ENCODE measurements at places on chromosomes 5 and 9.

DNA sequence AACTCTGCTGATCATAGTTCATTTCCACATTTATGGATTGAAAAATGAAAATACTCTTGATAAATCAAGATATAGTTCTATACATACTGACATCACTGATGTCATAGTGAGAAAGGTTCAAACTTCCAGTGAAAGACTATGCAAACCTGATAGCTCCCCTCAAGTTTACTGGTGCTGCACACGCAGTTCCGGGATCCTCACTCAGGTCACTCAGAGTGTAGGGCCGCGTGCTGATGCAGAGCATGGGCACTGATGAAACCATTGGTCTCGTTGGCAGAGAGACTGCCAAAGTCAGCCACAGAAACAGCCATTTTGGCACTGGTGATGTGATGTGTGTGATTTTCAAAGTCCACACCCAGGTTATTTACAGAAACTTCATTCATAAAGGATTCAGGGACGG is 13.5 kb downstream of the SETD9 start:
- no peak for ATAC-seq

DNA sequence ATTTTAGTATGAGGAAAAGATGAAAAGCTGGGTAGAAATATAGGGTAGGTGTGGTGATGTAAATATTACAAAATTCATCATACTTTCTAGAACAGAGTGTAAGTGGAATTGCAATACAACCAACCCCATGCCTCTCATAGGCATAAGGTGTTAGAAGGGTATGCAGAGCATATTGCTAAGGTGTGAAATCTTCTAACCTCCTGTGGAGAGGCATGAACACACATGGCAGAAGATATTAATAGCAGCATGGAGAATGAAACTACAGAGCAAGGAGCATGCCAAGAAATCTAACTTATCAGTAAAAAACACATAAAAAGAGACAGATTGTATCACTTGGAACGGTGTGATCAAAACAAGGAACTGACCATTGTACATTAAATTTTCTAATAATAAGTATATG is 441.5 kb downstream of the CDH18 start:
- ATAC-seq: no peak

GRCh38 chr5:43497311-43498104 is 13.8 kb upstream of the TMEM267 start:
- ATAC-seq: no peak

DNA sequence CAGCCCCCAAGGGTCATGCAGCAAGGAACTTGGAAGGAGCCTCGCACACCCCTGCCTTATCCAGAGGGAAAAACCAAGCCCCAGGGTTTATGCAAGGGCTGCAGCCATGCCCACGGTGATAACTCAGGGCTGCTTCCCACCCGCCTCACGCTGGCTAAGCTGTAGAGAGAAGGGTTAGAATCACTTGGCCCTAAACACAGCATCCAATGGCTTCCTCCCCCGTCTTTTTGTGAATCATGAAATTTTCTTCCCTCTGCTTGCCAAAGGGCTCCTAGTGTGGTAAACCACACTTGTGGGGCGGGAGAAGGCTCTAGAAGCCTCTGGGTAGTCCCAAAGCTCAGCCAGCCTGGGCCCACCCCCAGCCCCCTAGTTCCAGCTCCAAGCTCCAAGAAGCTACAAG is 55.9 kb upstream of the ORM1 start:
- ATAC-seq: no peak

DNA sequence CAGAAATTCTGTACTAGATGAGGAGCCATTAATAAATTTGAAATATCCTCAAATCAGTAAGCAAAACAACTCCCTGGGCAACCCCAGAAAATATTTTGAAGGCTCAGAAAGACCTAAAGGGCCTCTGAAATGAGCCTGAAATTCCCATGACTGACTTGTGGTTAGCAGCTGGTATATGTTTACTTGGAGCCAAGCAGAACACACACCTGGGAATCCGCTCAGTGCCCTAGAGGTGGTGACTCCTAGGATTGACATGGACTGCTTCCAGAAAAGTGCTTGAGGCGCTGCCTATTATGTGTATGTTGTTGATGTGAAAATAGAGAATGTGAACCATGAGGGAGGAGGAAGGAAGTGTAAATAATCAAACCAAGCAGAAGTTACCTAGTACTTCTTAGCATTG is 14.7 kb downstream of the RFK start:
- no peak for ATAC-seq

DNA sequence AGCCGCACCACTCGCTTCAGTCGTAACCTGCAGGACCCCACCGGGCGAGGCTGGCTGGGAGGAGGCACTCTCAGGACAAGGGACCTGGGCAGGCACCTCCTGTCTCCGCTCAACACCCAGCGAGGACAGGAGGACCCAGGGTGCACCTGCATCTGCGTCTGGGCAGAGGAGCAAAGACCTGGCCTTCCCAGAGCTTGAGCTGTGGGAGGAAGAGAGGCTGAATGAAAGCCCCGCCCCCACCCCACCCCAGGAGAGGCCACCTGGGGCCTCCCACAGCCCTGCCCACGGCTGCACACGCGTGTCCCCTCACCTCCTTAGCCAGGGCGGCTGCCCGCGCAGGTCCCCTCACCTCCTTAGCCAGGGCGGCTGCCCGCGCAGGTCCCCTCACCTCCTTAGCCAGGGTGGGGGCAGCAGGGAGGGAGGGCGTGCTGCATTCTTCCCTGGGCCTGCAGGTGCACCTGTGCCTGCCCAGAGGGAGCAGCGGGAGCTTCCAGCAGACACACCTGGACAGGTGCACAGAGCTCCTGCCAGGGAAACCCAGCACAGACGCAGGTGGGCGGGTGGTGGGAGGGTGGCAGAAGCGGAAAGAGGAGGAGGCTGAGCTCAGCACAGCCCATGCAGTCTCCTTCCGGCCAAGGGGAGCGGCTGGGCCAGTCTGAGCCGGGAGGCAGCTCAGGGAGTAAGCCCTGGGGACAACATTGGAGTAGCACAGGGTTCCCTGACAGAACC is 18.5 kb upstream of the SLC12A7 start:
- ATAC-seq: no peak

DNA sequence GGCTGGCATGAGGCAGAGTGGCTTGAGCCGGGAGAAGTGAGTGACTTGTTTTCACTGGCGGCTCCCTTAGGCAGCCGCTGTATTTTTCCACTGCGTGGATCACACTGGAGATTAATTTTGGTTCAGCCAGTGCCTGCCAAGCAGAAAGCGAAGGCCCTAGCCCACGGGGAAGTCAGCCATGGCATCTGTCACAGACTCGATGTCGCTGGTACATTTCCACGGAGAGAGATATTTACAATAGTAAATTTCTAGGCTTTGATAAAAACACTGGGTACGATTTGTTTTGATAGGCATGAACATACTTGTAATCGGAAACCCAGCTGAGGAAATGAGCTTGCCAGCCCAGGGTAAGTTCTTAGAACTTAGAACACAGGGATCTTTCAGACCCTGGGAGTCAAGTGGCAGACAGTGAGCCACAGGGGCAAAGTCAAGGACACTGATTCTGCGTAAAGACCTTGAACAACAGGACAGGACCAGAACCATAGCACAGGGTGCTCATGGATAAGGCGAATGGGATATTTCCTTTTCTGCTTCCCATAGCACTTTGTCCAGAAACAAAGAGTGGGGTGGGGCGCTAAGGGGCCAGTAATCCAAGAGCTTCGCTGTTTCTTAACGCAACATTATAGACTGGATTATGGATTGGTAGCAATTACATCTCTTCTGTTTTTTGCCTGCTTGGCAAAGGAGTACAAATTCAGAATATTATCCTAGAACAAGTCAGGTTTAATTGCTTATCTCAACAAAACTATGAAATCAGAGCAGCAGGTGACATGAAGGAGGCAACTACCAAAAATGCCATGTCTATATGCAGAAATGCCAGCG is 4.5 kb downstream of the DUSP1 start:
- ATAC-seq: no peak

- no peak for ATAC-seq
Observed at GRCh38 chr9:20808002-20808401, 123.9 kb downstream of the FOCAD start.

DNA sequence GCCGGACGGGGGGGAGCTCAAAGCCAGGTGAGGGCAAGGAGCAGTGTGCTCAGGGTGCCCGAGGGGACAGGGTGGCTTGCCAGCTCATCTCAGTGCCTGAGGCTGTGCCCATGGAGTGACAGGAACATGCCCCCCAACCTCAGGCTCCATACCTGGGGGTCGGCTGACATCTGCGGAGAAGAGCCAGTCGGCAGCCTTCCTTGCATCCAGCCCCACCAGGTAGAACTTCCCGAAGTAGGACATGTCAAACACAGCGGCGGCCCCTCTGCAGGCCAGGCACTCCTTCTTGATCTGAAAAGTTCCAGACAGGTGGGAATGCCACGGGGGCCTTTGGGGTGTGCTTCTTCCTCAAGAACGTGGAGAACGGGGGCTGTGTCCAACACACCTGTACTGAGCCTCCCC is 42.1 kb downstream of the SARDH start:
- ATAC-seq: no peak

DNA sequence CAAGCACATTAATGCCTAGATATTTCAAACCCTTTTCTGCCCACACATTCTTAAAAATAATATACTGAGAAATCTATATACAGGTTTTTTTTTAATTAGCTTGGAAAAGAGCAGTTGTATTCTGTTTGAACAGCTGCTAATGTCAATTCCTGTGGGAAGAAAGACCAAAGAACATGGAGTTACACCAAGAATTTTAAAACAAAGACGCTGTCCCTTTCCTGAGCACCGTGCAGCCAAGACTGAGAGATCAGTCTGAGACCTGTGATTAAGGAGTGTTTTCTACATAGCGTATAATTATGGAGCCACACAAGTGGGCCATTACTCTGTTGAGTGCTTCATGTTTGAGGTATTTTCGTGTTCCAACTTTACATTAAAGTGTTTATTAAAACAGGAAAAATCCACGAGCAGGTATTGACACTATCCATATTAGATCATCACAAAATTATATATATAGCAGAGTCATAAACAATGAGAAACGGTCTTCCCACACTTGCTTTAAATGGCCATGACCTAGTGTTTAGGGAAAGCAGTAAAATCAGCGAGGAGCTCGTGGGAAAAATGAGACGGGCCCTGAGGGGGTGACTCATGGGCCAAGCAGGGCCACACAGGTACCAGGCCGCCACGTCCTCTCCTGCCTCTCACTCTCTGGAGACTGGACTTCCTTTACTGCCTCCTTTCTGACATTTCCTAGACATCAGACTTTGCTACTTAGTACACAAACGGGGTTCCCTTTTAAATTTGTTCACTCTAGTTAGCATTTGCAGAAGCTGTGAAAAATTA is 153.1 kb upstream of the OTULINL start:
- no peak for ATAC-seq

DNA sequence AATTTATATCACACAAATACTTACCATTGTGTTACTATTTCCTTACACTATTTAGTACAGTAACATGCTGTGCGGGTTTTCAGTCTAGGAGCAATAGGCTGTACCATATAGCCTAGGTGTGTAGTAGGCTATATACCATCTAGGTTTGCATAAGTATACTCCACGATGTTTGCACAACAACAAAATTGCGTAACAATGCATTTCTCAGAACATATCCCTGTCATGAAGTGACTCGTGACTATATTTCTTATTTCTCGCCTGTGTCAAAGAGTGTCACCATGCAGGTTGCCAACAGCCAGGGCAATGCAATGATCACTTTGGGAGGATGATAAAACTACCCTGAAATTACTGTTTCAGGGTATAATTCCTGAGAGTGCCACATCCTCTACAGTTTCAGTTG is 65.6 kb upstream of the CD180 start:
- no peak for ATAC-seq

- ATAC-seq: no peak
Observed at GRCh38 chr5:150301901-150302300, 804 bp downstream of the ARSI start.

DNA sequence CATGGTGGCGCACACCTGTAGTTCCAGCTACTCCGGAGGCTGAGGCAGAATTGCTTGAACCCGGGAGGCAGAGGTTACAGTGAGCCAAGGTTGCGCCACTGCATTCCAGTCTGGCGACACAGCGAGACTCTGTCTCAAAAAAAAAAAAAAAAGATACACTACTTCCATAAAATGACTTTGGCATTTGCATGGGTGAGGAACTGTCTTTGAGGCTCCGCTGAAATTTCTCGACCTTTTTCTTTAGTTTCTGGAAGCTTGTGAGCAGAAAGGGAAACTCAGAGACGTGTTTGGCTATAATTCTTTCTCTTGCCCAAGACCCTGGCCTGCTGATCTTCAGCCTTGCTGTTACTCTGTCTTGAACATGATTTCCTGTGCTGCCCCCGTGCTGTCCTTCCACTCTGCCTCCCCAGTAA is 37.3 kb downstream of the SPIN1 start:
- no peak for ATAC-seq

DNA sequence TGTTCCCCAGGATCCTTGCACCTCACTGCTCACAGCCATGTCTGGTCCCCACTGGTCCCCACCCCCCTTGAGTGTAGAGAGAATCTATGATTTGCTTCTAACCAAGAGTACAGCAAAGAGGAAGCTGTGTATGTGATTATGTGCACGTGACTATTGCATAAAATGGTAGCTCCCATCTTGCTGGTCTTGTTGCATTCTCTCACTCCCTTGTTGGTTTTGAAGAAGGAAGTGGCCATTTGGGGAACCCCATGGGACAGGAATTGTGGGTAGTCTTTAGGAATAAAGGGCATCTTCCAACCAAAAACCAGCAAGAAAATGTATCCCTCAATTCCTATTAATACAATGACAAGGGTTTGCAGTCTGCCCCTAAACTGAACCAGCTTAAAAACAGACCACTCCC is 5.2 kb upstream of the FCN2 start:
- no peak for ATAC-seq

GRCh38 chr5:76490960-76491359 is 87.9 kb downstream of the IQGAP2 start:
- no peak for ATAC-seq

DNA sequence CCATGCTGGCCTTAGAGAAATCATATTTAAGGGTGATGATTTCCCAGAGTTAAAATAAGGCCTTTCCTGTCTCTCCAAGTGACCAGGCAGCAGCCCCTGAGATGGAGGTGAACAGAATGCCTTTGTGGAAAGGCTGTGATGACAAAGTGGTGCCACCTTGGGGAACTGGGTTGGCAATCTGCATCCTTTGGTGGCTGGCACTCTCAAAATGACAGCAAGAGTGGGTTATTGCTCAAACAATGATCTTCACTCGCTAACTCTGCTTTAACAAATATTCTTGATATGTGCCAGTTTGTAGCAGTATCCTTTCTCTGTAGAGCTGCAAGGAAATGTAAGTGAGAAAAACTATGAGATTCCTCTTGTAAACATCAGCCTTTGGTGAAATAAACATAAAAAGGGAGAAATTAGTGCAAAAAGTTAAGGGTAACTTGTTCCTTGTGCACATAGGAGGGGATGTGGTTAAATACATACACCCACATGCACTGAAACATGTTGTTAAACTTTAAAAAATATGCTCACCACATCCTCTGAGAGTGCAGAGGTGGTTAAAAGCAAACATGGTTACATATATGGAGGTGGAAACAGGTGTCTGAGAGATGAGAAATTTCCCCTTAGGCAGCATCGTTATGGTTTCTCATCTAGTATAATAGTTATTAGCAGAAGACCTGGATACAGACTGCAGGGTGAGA is 373.4 kb upstream of the CTNND2 start:
- no peak for ATAC-seq

GRCh38 chr9:94697972-94698581 is 28.4 kb upstream of the AOPEP start:
- no peak for ATAC-seq

Measured in activated CD4-positive, CD25-positive, alpha-beta regulatory T cell treated with anti-CD3 and anti-CD28 coated beads, Interleukin-2, amount 50 U/mL, for 24 hours (primary cell).